ENCODE measurements at places on chromosomes 5 and 9.

GRCh38 chr5:134937526-134937925 is 30.2 kb upstream of the CATSPER3 start:
- no peak for DNase-seq

DNA sequence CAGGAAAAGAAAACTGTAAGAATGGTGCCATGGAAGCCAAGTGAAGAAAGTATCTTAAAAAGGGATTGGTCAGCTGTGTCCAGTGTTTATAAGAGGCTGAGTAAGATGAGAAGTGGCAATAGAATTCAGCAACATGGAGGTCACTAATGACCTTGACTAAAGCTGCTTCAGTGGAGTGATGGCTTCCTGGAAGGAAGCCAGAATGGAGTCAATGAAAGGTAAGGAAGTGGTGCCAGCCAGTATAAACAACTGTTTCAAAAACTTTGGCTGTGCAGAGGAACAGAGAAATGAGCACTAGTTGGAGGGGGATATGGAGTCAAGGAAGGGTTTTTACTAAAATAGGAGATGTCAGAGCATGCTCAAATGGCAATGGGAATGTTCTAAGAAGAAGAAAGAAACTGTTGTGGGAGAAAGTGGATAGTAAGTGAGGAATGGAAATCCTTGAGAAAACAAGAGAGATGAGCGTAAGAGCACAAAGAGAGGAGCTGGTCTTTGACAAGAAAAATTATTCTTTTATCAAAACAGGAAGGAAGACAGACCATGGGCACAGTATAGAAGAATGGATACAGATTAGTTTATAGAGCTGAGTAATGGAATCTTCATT is 11.1 kb upstream of the NRG2 start:
- DNase-seq: no peak

GRCh38 chr9:36142510-36143244 is 6.1 kb downstream of the GLIPR2 start:
- DNase-seq: no peak

DNA sequence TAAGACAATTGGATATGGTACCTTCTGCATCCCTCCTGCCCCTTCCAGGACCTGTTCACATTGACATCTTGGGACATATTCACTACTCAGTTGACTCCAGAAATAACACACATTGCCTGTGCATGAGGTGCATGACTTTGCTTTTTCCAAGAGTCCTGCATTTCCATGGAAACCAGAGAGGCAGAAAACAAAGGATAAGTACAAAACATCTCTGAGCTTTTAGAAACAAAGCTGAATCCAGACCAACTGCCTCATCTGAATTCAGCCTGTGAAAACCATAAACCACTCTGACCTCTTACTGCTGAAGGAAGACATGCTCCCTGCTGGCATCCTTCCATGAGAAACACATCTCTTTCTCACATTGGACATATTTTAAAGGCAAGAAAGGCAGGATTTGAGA is 695.1 kb downstream of the TAF11L14 start:
- DNase-seq: no peak

DNA sequence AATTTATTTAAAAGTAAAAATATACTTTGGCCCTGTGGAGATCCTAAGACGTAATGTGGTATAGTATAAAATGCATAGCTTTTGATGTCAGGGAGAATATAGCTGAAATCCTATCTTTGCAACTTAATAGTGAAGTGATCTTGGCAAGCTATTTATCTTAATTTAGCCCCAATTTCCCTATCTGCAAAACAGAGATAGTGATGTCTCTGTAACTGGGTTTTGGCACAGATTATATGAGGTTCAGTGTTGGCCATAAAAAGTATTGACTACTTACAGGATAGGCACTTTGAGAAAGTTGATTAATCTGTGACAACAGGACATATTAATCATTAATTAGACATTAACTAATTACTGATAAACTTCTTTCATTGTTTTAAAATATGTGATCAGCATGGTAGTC is 89.2 kb downstream of the ISL1 start:
- no peak for DNase-seq

GRCh38 chr5:142255831-142256230 is 69.0 kb downstream of the SPRY4 start:
- no peak for DNase-seq

GRCh38 chr5:3836528-3836927 is 240.9 kb downstream of the IRX1 start:
- DNase-seq: no peak

DNA sequence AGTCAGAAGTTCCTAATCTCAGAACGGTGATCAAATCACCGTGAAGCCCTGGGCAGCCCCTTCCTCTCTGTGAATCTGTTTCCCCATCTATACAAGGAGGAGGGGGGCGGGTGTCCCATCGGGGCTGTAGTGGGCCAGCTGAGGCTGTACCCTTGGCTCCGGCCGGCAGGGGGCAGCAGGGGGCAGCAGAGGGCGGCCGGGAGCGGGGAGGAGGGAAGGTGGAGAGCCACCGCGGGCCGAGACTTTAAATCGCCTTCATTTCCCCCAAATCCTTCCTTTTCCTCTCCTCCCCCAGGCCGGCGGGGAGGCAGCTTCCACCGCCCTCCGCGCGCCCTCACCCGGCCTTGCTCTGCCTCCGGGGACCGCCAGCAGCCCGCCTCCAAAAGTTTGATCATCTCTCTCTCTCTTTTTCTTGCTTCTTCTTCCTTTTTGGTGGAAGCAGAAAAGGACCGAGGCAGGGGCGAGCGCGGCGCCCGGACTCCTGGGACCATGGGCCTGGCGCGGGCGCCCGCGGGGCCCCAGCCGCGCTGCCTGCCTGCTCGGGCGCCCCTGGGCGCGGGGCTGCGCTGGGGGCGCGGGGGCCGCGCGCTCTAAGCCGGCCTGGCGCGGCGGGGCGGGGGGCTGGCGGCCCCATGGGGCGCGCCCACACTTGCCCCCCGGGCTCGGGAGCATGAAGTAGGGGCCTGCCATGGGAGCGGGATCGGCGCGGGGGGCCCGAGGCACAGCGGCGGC is at the start of gene COL27A1:
Gene COL27A1 (plus strand): TSS at position 275 of the 732 bp plus-strand sequence. CDS start 414 bp downstream, at position 689.
- DNase-seq: peak; percentile 97

- DNase-seq: no peak
Measured at GRCh38 chr9:89879701-89880100, 274.9 kb downstream of the GADD45G start.

- DNase-seq: no peak
Measured at GRCh38 chr5:81045389-81045807, 85.2 kb downstream of the RASGRF2 start.

DNA sequence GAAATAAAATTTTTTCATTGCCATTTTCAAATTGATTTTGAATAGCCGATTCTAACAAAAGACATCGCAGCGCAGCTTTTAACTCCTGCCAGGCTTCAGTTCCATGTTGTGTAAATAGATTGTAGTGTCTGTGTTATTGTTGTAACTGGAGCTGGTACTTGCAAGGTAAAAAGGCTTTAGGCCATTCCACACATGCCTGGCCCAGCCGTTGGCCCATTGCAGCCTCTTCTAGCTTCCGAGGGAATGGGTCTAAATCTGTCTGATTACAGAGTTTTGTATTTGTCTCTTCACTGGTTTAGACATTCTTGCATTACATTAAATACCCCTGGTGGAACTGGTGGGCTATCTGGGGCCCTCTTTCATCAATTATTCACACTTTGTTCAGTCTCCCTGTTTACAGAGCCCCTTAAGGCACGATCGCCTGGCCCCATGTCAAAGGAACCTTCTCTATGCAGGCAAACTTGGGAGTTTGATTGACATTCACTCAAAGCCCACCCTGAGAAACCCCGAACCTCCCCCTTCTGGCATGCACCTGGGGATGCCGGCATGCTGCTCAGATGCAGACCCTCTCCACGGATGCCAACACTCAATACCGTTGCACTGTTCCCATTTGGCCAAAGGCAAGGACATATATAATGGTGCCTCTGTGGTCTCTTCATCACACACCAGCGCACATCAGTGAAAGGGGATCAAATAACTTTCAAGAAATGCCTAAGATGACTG is 281.7 kb upstream of the IRX2 start:
- no peak for DNase-seq

GRCh38 chr5:179879690-179880010 is 21.0 kb upstream of the MRNIP start:
- DNase-seq: no peak

GRCh38 chr9:7180247-7180646 is 422.5 kb downstream of the KDM4C start:
- DNase-seq: no peak

- DNase-seq: no peak
Measured at GRCh38 chr5:120748474-120748873, 284.4 kb downstream of the PRR16 start.

GRCh38 chr9:89664896-89665329 is 60.1 kb downstream of the GADD45G start:
- no peak for DNase-seq

- DNase-seq: peak; percentile 93
Measured at GRCh38 chr9:77011973-77012821, 7.3 kb upstream of the FOXB2 start.

- no peak for DNase-seq
Measured at GRCh38 chr5:51997949-51998348, 614.7 kb downstream of the ISL1 start.

DNA sequence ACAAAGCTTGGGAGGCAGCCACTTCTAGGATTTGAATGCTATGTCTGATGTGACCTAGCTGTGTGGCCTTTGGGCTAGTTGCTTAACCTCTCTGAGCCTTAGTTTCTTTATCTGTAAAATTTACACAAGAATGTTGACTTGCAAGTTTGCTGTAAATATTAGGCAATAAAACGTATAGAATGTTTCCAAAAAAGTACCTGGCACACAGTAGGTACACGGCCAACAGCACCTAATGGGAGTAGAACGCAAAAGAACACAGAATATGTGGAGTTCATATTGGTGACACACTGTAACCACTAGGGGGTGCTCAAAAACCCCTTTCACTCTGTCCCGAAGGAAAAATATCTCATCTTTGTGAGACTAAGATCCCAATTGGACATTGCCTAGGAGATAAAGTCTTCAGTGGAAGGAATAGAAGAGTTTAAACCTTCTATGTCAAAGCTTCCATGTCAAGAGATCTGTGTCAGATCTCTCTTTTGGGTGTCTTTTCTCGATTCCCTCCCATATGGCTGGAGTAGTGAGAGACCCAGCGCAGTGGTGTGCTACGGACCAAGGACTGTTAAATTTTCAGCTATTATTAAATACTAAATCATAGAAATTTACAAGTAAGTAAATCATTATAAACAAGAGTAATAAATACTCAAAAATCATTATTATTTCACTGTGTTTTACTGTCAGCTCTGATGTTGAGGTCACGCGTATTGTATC is 145.4 kb upstream of the RAD23B start:
- peak; percentile 15 for DNase-seq

- DNase-seq: no peak
Measured at GRCh38 chr9:128298535-128299482, 22.7 kb downstream of the SWI5 start.

GRCh38 chr5:95816341-95816740 is 6.2 kb downstream of the GLRX start:
- no peak for DNase-seq

DNA sequence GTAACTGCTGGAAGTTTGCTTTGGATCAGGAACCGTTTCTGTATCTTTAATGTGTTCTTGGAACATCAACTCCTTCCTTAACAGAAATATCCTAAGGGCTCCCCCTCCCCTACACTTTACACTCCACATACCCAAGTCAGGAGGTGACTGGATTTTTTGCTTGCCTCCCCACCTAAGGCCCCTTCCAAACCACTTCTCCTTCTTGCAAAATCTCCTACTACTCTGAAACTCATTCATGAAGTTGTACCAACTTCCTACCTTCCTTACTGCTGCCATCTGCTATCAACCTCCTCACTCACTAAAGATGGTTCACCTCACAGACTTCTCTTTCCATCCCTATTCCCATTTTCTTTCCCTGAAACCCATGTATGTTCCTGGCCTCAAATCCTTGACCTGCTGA is 16.1 kb downstream of the TXN start:
- DNase-seq: no peak

- no peak for DNase-seq
Measured at GRCh38 chr9:137759117-137759516, 118.5 kb upstream of the CACNA1B start.

DNA sequence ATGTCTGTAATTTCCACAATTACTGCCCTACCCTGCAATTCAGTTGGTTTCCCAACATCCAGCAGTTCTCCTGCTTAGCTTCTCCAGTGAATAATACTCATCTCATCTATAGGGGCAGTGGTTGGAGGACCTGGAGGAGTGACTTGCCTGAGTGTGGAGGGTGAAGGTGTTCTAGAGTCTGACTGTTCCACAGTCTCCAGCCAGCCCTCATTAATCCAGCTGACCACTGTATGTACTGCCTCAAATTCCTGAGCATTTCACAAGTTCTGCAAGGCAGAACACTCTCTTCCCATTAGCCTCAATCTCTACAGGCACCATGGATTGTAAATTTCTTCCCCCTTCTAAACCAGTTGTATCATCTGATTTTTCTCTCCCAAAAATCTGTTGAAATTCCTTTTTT is 147.4 kb upstream of the NFIL3 start:
- DNase-seq: no peak

- DNase-seq: no peak
Measured at GRCh38 chr5:122362361-122362760, 50.3 kb downstream of the SNCAIP start.

DNA sequence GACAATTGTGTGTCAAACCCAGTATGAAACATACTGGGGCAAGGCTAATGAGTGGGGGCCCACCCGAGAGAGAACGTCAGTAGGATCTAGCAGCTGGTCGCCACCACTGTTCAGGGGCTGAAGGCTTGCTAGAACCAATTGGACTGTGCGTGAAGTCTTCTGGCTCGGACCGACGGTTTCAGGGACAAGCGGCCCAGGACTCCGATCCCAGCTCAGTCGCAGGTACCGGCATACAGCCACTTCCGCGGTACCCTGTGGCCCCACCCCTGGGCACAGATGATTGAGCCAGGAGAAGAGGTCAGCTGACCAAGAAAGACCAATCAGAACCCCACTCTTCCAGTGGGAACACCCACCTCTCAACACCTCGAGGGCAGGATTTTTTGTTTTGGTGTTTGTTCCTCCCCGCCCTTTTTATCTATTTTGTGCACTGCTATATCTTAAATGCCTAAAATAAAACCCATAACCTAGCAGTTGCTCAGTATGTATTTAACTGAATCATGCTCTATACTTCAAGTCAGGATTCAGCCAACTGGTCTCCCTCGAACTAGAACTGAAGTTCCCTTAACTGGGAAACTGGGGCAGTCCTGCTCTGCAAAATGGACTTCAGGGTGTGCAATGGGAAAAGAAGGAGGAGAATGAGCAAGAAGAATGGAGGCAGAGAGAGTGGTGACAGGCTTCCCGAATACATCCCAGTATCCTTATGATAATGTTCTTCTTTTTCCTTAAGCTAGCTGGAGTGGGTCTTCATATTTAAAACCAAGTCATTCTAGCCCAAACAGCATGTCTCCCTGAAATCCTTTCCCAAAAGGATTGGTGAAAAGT is 21.1 kb upstream of the CPEB4 start:
- no peak for DNase-seq

- no peak for DNase-seq
Measured at GRCh38 chr5:80508844-80509243, 20.9 kb downstream of the FAM151B start.

GRCh38 chr9:107100591-107100990 is 182.5 kb upstream of the RAD23B start:
- DNase-seq: no peak

GRCh38 chr5:72144762-72145161 is 37.5 kb downstream of the MAP1B start:
- no peak for DNase-seq

Measured in endothelial cell (in vitro differentiated cells).